ENCODE measurements at places on chromosomes 4 and X.
A peak's percentile ranks its signal among the peaks of the same experiment; 100 is the strongest.

DNA sequence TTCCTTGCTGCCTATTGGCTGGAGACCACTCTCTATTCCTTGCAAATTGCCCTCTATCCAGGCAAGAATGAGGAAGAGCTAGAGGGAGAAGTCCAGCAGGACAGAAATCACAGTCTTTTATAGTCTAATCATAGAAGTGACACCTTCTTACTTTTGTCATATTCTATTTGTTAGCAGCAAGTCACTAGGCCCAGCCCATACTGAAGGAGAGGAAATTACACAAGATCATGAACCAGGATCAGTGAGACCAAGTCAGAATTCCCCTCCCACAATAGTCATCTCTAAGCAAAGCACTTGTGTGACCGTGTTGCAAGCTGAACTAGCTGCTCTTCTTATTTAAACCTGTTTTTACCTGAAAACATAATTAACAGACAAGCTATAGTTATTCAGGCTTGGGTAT, 317.7 kb downstream of the INPP4B start:
- no peak for DNase-seq

DNA sequence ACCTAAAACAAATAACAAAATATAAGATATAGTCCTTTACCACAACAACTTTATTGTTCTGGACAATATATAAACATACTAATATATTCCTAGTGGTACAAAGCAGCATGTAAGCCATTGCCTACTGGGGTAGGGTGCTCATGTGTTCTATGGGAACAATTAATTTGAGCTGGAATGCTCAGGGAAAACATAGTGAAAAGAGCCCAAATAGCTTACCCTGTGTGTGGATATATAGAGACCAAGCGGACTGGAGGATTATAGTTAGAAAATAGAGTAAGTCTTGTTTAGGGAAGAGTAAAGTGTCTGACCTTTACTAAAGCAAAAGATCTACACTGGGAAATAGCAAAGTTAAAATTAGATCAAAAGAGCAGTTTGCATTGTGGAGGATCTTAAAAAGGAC, 64.8 kb downstream of the MAD2L1 start:
- DNase-seq = no peak

- DNase-seq = no peak
Observed at GRCh38 chr4:118817178-118817930, 18.6 kb downstream of the SEC24D start.

GRCh38 chrX:79564362-79564761, 197.2 kb upstream of the ITM2A start:
- no peak for DNase-seq

- DNase-seq = no peak
Observed at GRCh38 chr4:71293705-71294104, 45.1 kb upstream of the SLC4A4 start.

GRCh38 chrX:17736856-17737709, at the start of gene SCML1:
Gene SCML1 (plus strand): TSS chrX:17737493. CDS start chrX:17744187, 6,694 bp downstream.
- DNase-seq = peak; percentile 63

DNA sequence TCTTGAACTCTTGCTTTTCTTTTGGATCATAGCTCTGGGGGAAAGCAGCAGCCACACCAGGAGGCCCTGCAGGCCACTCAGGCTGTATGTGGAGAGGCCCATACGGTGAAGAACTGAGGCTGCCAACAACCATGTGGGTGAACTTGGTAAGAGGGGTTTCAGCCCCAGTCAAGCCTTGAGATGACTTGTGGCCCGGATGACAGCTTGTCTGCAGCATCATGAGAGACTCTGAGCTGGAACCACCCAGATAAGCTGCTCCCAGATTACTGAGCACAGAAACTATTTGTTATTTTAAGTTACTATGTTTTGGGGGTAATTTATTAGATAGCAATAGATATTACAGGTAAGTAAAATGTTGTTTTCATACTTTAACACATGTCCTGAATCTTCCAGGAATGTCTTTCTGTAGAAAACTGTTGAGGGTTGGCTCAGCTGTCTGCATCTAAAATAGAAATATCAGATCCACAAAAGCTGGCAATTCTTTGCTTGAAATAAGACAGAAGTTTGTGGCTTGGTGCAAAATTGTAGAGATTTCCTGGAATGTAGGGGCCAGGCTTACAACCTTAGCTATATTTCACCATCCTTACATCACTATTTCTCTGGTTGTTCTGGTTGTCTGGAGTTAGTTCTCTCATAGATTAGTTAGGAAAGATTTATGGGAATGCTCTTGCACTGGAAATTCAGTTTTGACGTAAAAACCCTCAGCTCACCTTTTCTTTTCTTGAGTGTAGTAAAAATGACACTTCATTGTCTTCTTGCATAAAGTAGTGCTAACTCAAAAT, 272.1 kb downstream of the RAPGEF2 start:
- DNase-seq = no peak

DNA sequence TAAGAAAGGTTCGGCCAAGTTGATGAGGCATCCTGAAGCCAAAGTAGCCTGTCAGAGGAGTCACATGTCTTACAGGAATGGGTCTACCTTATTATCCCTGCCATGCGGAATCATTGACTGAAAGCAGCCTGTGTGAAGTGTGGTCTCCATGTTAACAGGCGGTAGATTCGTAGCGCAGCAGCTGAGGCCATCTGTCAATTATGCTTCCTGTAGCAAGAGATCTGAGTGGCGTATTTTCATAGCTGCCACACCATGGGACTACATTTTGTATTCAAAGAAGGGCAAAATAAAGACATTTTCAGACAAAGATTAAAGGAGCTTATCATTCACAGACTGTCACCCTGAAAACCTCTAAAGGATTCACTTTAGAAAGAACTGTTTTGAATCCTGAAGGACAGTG, 11.2 kb upstream of the MED14 start:
- no peak for DNase-seq

DNA sequence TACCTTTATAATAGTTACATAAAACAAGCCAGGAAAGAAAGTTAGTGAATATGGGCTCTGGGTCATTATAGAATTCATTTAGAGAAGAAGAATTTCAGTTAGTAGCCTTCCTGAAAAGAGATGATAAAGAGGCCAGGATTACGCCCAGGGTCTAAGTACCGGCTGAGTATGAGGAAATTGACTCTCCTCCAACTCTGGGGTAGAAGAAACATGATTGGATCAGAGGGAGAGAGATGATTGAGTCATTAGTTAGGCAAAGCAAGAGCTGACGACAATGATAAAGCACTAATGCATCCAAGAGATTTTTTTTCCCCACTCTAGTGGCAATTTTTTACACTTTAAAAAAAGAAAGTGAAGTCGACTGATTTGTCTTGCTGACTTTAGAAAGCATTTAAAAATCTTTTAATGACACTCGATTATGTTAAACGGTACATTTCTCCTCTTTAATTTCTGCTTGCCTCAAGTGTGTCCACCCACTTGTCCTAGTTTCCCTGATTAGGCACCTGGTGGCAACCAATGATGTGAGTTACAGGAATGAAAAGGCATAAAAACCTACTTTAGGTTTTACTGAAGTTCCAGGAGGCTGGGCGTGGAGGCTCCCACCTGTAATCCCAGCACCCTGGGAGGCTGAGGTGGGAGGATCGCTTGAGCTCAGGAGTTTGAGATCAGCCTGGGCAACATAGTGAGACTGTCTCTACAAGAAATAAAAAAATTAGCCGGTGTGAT, 37.3 kb upstream of the IGFBP7 start:
- DNase-seq = no peak

Data from stimulated activated CD8-positive, alpha-beta memory T cell treated with anti-CD3 and anti-CD28 coated beads, Interleukin-2, amount 100 ng/mL, for 1 hour (primary cell).